ENCODE measurements at places on chromosomes 1 and 21.

GRCh38 chr1:58047265-58047858 is 499.2 kb downstream of the OMA1 start:
- no peak for DNase-seq

GRCh38 chr1:19525607-19526545 is 40.5 kb upstream of the CAPZB start:
- no peak for DNase-seq

GRCh38 chr1:39572379-39573096 is 4.1 kb downstream of the PABPC4 start:
- DNase-seq = no peak

GRCh38 chr1:69700770-69701169 is 133.0 kb downstream of the LRRC7 start:
- DNase-seq = no peak

DNA sequence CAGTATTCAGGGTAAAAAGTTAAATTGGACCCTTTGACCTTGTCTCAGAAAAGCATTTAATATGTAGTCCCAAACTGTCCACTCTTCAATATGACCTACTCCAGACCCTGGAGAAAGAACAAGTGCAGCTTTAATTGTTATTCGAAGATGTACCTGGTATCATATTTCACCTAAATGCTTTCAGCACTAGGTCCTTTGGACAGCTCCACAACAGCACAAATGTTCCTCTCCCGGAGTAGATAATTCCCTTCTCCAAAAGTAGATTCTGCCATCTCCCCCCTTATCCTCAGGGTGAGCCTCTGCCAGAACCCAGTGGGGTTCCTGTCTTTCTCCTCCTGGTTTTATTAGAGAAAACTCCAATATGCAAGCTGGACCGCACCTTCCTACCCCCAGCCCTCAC is 104.5 kb upstream of the AJAP1 start:
- DNase-seq = no peak

DNA sequence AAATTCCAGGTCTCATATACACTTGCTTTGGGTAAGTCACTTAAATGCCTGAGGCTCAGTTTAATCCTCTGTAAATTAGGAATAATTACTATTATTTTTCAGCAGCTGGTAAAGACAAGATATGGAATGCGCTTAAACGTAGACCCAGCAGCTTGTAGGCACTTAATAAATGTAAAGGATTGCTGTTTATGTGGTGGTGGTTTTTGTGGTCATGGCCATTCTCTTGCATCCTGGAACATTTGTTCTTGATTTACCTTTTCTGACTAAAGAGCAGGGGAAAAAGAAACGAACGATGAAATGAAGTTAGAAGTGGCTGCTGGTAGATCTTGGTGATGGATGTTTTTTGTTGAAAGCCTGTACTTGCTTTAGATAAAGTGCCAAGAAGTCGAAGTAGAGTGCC is 195.0 kb upstream of the FOXD3 start:
- DNase-seq = no peak

DNA sequence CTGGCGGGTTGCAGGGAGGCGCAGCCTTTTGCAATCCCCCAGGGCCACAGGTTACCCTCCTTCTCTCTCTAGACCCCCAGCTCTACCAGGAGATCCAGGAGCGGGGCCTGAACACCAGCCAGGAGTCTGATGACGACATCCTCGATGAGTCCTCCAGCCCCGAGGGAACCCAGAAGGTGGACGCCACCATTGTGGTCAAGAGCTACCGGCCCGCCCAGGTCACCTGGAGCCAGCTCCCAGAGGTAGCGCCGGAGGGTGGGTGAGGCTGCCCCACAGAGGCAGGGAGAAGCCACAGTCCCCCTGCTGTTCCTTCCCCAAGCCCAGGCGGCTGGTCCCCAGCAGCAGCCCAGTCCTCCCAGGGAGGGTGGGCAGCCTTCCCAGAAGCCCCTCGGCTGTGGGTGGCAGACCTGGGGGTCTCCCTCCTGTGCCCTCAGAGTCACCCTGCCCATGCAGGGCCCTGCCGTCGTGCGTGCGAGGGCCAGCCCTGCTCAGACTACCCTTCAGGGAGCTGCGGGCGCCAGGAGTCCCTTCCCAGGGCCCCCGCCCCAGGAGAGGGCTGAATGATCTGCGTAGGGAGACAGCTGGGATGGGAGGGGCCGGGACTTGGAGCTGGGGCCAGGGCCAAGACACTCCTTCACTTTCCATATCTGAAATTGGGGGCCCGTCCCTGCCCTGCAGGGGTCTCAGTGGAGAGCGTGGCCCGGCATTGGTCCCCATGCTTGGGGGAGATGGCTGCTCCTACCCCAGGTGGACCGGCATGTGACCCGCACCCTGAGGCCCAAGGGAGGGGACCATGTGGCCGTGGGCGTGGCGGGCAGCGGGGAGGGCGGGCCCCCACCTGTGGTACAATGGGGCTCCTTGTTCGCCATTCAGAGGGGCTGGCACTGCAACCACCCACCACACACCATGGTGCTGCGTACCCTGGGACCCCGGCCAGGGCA is 12.9 kb downstream of the ARHGEF16 start:
- DNase-seq = no peak

GRCh38 chr1:224457782-224458144 is 23.2 kb upstream of the WDR26 start:
- DNase-seq = no peak

GRCh38 chr1:101309334-101310311 is 72.8 kb downstream of the S1PR1 start:
- DNase-seq = no peak

GRCh38 chr1:68188644-68189340 is 43.5 kb downstream of the WLS start:
- no peak for DNase-seq

- DNase-seq = no peak
Measured at GRCh38 chr1:172929006-172929405, 121.7 kb downstream of the TNFSF18 start.

GRCh38 chr1:160795951-160796383 is at the start of gene LY9:
LY9 (plus strand) TSS chr1:160796174; CDS start chr1:160796188, 14 bp downstream.
- no peak for DNase-seq

DNA sequence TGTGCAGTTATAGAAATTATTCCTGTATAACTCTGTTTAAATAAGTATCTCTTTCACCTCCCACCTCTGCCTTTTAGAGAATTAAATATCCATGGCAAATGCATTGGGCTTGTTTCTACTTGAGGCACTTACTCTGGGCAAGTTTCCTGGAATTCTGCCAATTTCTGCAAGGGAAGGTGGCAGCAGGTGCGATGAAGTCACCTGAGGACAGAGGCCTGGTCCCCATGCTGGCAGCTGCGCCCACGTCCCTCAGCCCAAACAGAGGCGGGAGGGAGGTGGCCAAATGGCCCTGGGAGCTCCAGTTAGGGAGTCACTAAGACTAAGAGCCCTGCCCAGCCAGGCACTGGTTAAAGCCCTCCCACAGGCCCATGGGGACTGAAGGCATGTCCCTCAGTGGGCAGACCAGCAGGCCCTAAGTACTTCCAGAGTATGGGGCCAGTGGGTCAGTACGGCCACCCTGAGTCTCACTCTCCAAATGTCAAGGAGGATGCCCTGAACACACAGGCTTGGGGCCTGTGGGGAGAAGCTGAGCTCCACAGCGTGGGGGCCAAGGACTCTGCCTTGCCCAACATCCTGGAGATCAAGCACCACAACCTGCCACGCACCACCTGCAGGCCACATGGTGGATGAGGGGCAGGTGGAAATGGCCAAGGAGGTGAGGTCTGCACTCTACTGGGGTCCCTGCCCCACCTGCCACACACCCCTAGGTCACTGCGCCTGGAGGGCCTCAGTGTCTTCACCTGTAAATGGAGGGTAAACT is 19.4 kb downstream of the ACOT7 start:
- no peak for DNase-seq

- DNase-seq = no peak
Measured at GRCh38 chr1:177170756-177171535, at the start of gene BRINP2. BRINP2 (plus strand) TSS chr1:177170958; CDS start chr1:177229877, 58,919 bp downstream.

DNA sequence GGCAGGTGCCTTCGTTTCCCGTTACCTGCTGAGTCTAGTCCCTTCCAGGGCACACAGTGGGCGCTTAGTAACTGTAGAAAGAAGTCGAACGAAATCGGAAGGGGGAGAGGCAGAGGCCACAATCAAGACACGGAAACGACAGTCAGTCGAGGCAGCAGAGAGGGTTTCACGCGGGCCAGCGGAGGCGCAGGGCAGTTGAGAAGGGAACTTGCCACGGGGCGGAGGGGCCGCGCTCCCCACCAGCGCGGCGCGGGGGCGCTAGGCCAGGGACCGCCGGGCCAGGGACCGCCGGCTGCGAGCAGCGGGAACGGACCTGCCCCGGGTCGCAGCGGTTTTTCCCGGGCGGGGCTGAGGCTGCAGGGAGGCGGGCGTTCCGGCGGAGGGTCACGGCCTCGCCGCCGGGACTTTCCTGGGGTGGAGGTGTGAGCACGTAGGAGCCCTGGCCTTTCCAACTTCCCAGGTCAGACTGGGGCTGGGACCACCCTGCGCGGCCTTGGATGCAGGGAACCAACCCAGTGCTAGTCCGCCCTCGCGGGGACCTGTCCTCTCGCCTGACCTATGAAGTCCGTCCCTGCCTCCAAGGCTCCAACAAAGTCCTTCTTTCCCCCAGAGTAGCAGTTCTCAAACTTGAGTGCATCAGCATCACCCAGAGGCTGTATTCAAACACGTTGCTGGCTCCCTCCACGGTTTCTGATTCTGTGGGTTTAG is 150.1 kb upstream of the FGGY start:
- no peak for DNase-seq

DNA sequence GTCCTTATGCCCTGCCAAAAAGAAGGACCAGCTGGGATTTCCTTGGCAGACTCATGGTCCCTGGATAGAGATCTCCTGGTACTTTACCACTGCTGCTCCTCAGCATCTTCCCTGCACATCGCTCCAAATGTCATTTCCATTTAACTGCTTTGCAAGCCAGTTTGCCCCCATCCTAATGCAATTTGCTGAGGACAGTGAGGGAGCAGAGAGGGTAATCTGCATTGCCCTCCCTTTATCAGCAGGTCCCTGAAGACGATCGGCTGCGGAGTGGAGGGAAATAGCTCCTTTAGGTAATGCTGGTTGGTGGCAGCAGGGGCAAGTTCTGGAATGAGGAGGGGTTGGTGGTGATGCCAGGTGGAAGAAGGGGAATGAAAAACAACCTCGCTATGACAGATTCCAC is 2.7 kb downstream of the PLXNA2 start:
- DNase-seq = no peak

- DNase-seq = peak; percentile 38
Measured at GRCh38 chr1:31216016-31216415, 23.7 kb downstream of the NKAIN1 start.

GRCh38 chr1:211985556-211986264 is 49.6 kb downstream of the INTS7 start:
- no peak for DNase-seq

- DNase-seq = peak; percentile 66
Measured at GRCh38 chr1:83999316-83999819, 436 bp upstream of the TTLL7 start.

- DNase-seq = no peak
Measured at GRCh38 chr1:47838562-47839432, 158.4 kb downstream of the TRABD2B start.

DNA sequence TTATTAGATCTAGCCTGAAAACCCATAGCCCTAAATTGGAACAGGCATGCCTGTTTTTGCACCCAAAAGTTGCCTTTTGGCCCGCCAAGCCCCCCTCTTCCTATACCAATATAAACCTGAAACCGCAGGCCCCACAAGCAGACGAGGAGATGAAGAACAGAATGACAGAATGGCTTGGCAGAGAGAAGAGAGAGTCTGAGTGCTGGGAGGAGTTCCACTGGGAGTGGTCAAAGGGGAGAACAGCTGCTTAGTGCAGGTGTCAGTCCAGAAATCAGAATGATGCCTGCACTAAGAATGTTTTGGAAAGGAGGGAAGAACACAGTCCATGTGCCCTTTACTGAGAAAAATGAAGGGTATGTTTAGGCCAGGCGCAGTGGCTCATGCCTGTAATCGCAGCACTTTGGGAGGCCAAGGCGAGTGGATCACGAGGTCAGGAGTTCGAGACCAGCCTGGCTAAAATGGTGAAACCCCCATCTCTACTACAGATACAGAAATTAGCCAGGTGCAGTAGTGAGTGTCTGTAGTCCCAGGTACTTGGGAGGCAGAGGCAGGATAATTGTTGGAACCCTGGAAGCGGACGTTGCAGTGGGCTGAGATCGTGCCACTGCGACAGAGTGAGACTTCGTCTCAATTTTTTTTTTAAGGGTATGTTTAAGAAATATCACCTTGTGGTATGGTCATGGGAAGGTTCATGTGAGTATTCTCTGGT is 9.4 kb downstream of the DYRK1A start:
- DNase-seq = no peak

- no peak for DNase-seq
Measured at GRCh38 chr1:216599851-216600250, 123.4 kb downstream of the ESRRG start.

DNA sequence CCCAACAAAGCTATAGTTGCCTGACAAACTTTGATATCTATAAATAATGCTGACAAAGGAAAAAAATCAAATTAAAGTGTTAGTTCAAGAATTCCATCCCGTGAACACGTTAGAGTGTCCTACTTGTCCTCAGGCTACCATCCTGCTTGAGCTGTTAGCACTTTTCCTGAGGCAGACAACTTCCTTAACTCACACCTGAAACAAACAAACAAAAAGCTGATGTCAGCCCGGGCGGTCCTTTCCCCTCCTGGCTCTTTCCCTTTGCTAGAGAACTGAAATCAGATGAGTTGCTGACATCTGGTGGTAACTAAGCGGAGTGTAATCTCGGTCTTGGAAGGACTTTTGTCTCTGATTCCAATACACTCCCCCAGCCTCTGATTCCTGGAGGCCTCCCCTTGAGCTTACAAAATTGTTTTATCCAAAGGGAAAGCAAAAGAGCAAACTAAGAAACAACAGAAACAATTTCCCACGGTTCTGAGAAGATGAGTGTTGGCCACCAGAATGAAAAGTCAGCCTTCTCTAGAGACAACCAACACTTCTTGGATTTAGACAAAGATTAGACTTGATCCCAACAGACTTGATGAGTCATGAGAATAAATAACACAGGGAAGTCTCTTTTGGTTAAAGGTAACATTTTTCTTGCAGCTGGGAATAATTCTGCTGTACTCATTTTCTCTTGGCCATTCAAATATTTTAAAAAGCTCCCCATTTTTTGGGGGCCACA is 135.4 kb downstream of the PROX1 start:
- peak; percentile 65 for DNase-seq

GRCh38 chr1:187985897-187986654 is 1157.3 kb downstream of the PLA2G4A start:
- DNase-seq = no peak

- no peak for DNase-seq
Measured at GRCh38 chr1:168920456-168921094, 185.9 kb upstream of the ATP1B1 start.

- DNase-seq = no peak
Measured at GRCh38 chr1:243818978-243819377, 31.1 kb downstream of the AKT3 start.

GRCh38 chr1:226422478-226422877 is 14.6 kb upstream of the PARP1 start:
- no peak for DNase-seq
